ENCODE measurements at places on chromosomes 12 and 14.

DNA sequence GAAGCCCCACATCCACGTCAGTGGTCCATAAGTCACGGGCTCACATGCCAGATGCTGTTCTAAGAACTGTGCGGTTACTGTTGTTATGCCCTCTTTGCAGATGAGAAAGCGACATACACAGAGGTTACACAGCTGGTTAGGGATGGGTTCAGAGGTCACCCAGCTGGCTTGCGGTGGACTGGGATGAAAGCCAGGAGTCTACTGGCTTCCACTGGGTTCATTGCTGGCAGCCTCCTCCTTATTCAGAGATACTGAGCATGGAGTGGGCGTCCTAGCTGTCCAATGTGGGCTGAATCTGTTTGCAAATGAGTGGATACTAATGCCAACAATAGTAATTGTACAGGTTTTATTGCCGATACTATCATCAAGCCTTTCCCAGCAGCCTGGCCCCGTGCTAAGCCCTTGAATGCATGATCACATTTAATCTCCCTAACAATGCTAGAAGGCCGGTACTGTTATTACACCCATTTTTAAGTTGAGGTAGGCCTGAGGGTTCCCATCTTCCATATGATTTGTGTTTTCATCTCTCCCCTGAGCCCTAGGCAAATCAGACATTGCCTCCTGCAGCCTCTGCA lies 129.1 kb downstream of the PLXNC1 start:
- no peak for DNase-seq

- no peak for DNase-seq
Measured at GRCh38 chr12:1732914-1733313, 42.0 kb downstream of the ADIPOR2 start.

GRCh38 chr12:16175840-16176239 lies 101.6 kb downstream of the SLC15A5 start:
- no peak for DNase-seq

- DNase-seq, result no peak
Measured at GRCh38 chr12:107632246-107632645, 53.4 kb upstream of the PWP1 start.

DNA sequence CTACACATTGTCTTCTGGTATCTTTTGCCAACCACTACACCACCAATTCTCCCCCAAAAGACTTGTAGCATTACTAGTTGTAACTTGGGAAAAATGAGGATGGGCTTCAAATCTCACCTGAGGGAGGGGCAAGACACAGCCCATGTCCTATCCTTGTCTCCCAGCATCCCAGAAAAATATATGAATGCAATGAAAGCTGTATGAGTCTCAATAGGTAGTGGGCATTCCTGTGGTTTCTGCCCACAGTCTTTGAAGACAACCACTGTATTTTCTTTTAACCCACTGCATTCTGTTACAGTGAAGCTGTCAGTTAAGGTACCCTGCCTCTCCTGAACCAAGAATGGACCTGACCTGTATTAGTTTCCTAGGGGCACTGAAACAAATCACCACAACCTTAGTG lies 336.2 kb upstream of the TMPO start:
- no peak for DNase-seq

GRCh38 chr12:48978741-48979601 lies 849 bp downstream of the WNT1 start:
- no peak for DNase-seq

DNA sequence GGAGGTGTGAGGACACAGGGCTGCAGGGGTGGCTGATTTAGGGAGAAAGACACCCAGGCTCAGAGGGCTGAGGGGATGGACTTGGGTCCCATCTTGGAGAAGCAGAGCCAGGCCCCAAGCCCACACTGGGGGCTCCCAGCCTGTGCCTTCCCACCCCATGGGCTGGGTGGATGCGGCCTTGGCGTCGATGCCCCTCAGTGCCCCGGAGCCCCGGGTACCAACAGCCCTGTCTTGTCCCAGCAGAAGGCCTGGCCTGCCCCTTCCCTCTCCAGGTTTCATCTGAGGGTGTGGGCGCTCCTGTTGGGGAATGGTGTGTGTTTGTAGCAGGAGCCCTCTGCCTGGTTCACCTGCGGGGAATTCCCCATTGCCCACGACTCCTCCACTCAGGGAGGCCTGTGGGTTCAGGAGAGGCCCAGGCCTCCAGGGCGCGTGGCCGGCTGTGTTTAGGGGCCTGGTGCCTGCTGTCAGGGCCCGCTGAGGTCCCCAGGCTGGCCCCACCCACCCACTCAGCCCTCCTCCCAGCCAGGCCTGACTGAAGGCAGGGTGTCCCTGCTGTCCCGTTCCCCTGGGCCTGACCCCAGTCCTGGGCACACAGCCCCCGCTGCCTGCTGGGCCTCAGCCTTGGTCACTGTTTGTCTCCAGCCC lies 51.1 kb upstream of the BEGAIN start:
- DNase-seq, result no peak

GRCh38 chr14:71734885-71735284 lies 197.3 kb upstream of the RGS6 start:
- DNase-seq, result no peak

DNA sequence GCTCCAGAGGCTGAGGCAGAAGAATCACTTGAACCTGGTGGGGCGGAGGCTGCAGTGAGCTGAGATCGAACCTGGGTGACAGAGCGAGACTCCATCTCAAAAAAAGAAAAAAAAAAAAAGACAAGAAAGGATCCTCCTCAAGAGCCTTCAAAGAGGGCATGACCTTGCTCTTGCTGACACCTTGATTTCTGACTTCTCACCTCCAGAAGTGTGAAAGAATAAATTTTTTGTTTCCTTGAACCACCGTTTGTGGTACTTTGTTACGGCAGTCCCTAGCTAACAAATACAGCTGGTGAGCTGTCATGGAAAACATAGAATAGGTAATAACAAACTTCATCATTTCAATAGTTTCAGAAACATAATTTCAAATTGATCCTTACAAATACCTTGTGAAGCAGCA lies 1.9 kb upstream of the ACTR10 start:
- DNase-seq, result no peak

GRCh38 chr14:92513204-92513965 lies at the start of gene RIN3:
Gene RIN3 (plus strand): TSS chr14:92513781. CDS start chr14:92513933, 152 bp downstream.
- peak; percentile 39 for DNase-seq

- DNase-seq, result no peak
Measured at GRCh38 chr14:105419195-105420091, at the start of gene MTA1. Gene MTA1 (plus strand): TSS chr14:105419827. CDS start chr14:105420036, 209 bp downstream.

DNA sequence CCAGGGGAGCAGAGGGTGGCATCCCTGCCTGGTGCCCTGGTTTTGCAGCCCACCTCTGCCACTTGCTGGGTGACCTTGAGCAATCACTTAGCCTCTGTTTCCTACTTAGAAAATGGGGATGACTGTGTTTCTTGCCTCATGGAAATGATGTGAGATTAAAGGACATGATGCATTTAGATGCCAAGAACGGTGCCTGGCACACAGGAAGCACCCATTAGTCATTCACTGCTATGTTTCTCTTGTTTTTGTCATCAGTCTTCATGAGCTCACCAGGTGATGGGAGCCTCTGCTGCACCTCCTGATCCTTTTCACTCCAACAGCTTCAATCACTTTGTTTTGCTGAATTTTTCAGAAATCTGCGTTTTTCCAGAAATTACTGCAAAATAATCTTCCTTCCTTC lies 23.6 kb upstream of the ATF1 start:
- DNase-seq, result no peak

GRCh38 chr12:55664826-55665225 lies 28.1 kb downstream of the OR10P1 start:
- no peak for DNase-seq

DNA sequence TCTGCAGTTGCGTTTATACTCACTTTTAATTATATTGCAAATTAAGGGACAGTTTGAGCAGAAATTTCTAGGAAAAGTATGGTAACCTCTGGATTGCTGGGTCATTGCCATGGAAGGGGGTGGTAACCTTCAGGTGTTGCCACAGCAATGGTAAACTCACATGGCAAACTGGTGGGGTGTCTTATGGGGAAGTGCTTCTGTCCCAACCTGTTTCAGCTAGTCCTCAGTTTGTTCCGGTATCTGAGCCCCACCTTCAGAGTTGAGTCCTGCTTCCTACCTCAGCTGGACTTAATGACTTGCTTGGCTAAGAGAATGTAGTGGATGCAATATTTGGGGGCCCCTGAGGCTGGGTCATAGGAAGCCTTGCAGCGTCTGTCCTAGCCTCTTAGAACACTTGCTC lies 7.3 kb upstream of the CLMN start:
- no peak for DNase-seq

GRCh38 chr12:132873724-132874123 lies 13.7 kb downstream of the CHFR start:
- DNase-seq, result no peak

DNA sequence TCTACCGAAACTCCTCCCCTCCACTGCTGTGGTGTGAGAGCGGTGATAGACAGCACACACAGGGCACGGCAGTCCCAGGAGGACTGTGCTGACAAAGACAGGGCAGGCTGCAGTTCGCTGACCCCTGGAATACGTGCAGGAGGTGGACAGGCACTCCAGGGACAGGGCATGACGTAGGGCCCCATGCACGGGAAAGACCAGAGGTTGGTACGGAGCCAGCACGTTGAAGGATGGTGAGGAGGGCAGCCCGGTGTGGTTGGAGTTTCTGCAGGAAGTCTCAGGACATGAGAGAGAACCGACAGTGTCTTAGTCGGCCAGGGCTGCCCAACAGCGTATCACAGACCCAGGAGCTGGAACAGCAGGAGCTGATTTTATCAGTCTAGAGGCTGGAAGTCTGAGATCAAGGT lies 254.2 kb upstream of the FKBP4 start:
- no peak for DNase-seq

DNA sequence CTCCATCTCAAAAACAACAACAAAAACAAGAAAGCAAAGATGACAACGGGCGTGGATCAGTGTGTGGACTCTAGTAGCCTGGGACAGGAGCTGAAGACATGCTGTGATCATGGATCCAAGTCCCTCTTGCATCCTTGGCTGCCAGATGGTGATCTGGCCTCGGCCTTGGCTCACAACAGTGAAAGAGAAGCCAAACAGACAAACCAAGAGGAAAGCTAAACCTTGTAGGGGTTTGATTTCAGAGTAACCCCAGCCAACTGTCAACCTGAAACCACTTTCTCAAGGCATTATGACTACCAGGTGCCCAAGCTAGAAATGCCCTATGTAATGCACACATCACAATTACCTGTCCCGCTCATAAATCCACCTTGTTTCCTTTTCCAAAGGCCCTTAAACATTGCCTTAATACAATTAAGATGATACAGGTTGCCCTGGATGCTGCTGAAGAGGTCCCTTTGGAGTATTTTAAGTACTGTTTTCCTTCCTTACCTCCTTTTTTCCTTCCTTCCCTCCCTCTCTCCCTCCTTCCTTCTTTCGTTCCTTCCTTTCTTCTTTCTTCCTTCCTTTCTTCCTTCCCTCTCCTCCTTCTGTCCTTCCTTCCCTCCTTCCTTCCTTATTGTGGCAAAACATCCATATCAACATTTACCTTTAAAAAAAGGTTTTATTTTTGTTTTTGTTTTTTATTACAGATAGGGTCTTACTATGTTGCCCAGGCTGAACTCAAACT lies 41.4 kb upstream of the NINJ2 start:
- no peak for DNase-seq

DNA sequence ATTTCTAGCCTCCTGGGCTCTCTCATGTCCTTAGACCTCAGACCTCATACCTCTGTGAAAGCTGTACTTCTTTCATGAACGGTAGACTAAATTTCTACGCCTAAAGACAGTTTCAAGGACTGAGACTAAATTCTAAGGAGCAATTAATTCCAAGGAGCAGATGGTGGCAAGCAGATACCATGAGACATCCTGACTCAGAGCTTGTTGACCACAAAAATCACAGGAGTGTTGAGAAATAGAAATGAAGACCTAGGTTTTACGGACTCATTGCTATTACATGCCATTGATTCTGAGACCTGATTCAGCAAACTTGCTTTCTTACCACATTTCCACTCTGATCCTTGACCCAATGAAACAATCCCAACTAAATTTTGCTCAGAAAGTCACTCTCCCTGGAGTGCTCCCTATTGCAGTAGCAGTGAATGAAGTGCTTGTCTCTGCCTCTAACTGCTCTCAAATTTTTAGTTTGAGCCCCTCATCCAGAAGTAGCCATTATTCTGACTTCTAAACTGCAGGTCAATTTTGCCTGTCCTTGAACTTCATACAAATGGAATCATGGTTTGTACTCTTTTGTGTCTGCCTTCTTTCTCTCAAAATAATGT lies 52.0 kb downstream of the PEX5 start:
- no peak for DNase-seq

GRCh38 chr12:130463275-130463658 lies 125.6 kb downstream of the PIWIL1 start:
- DNase-seq, result no peak

- DNase-seq, result no peak
Measured at GRCh38 chr12:68349921-68350606, 17.9 kb upstream of the MDM1 start.

DNA sequence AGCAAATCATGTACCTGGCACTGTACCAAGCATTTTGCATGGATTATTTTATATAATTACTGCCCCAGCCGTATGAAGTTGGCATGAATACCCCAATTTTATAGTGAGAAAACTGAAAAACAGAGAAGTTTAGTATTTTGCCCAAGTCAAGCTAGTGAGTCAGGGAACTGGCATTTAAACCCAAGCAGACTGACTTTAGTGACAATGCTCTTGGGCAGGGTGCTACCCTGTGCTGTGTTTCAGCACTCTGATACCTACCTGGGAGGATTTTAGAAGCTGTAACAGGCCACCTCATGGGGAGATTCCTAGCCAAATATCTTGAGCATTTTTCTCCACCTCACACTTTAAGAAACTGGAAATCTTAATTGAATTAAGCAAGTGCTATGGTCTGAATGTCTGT lies 98.1 kb upstream of the MAX start:
- no peak for DNase-seq

- no peak for DNase-seq
Measured at GRCh38 chr12:4250691-4251090, 22.9 kb upstream of the CCND2 start.

DNA sequence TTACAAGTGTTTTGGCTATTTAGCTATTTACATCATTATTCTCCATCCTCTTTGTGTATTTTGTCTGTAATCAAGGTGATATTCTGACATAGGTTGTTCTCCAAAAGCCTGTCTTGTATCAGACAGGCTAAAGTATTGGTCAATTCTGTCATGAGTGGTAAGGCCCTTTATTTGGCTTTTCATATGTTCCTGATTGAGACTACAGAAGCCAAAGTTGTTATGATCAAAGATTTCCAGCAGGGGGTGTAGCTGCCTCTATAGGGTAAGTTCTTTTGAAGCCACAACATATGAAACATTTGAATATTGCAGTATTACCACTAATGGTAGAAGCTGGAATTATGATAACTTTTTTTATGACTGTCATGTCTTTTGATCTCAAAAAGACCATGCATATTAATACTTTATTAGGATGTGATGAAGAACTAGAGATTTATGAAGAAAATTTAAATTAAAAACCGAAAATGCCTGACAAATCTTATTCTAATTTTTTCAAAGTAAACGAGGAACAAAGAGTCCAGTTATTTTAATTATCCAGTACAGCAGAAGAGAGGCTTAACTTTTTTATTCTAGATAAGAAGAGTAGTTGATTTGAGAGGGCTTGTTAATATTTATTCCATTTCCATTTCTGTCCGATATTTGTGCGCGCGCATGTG lies 3.4 kb upstream of the ARHGAP5 start:
- DNase-seq, result no peak

GRCh38 chr12:6538420-6539313 lies 4.3 kb downstream of the GAPDH start:
- DNase-seq, result no peak

GRCh38 chr14:93116676-93117200 lies 1.0 kb upstream of the ITPK1 start:
- no peak for DNase-seq
